NCI-H524 treated with DMSO at 0.1 percent for 48 hours (cell line): ENCODE measurements at places on chromosomes 3 and 15.

- DNase-seq: no peak
Measured at GRCh38 chr3:32544894-32545293, 25.8 kb downstream of the DYNC1LI1 start.

- DNase-seq: no peak
Measured at GRCh38 chr3:15055019-15055557, 10.0 kb downstream of the MRPS25 start.

- DNase-seq: no peak
Measured at GRCh38 chr3:48581621-48582481, 13.3 kb downstream of the COL7A1 start.

DNA sequence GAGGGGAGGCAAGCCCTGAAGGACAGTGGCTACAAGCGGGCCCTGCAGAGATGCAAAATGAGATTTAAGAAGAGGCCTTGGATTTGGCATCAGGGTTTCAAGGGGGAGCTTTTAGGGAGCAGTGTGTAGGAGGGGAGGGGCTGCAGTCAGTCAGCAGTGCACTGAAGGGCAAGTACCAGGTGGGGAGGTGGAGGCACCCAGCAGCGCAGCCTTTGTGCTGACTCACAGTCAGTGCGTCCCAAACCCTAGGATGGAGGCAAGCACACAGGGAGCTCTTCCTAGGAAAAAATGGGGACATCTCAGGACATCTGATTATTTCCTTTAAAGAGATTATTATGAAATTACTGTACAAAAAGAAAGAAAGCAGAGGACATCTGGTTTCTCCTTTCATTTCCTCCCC, 80.0 kb downstream of the AAGAB start:
- no peak for DNase-seq

- DNase-seq: peak; percentile 33
Measured at GRCh38 chr3:44584646-44585501, at the start of gene ZNF660. Gene ZNF660, plus strand, starts transcription at chr3:44584964. Its CDS starts 9,230 bp downstream, at chr3:44594194.

GRCh38 chr3:63479661-63480035, 172.8 kb upstream of the SNTN start:
- no peak for DNase-seq

DNA sequence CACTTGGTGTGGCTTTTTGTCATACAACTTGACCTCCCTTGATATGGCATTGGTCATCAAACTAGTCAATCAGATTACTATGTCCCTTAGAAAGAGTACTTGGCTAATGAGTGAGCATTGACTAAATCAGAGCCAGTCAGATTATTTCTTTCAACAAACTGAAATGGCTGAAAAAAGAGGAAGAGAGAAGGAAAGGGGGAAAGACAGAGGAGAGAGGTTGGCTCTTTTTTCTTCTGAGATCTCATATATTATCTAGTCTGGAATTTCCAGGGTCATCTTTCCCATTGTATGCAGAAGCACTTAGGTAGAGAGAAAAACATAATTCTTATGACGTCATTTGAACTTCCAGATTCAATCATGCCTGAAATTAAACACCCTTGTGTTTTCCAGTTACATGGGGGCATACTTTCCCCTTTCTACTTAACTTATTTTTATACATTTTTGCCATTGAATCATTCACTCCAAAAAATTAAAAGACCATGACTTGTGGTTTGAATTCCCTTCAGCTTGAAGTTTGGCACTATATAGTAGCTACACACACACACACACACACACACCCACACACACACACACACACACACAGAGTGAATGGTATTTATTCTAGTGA, 387.8 kb downstream of the LSAMP start:
- DNase-seq: no peak

GRCh38 chr3:40780925-40781406, 256.2 kb downstream of the ZNF621 start:
- no peak for DNase-seq

DNA sequence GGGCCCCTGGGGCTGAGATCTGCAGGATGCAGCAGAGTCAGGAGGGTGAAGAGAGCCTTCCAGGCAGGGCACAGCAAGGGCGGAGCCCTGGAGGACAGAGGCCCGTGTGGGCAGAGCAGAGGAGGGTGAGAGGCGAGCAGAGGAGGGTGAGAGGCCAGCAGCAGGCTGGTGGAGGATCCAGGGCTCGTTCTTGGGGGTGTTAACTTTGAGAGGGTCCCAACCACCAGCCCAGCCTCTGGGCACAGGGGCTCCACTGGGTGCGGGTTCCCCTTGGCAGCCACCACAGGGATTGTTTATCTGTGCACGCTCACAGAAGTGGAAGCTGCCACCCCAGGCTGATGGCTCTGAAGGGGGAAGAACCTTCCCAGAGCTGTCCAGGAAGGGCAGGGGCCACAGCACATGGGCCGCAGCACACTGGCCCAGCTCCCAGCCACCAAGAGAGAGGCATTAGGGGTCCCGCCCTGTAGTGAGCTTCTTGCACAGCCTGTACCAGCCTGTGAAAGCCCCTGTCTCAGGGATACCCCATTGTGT, 9.3 kb upstream of the PLXND1 start:
- no peak for DNase-seq

- no peak for DNase-seq
Measured at GRCh38 chr15:99777144-99777543, 43.9 kb upstream of the LYSMD4 start.

GRCh38 chr3:151367448-151367847, 17.1 kb downstream of the P2RY12 start:
- no peak for DNase-seq

DNA sequence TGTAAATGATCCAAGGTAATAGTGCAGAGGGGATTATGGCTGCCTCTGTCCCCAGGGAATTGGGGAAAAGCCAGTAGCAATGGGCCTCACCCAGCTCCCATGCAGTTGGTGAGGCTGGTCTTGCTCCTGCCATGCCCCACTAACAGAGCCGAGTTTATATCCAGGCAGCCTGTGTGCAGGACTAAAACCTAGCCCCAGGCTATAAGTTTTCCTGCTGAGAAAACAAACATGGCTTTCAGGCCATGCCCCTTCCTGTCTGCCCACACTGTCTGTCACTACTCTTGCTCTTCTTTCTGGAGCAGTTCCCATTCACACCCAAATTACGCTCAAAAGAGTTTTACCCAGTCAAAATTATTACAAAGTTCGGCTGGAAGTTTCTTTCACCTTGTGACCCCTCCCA, 73.5 kb upstream of the SPATA16 start:
- DNase-seq: no peak

GRCh38 chr3:168248383-168249204, 152.9 kb upstream of the GOLIM4 start:
- DNase-seq: peak; percentile 50

GRCh38 chr3:123404391-123404790, 44.5 kb downstream of the ADCY5 start:
- no peak for DNase-seq

DNA sequence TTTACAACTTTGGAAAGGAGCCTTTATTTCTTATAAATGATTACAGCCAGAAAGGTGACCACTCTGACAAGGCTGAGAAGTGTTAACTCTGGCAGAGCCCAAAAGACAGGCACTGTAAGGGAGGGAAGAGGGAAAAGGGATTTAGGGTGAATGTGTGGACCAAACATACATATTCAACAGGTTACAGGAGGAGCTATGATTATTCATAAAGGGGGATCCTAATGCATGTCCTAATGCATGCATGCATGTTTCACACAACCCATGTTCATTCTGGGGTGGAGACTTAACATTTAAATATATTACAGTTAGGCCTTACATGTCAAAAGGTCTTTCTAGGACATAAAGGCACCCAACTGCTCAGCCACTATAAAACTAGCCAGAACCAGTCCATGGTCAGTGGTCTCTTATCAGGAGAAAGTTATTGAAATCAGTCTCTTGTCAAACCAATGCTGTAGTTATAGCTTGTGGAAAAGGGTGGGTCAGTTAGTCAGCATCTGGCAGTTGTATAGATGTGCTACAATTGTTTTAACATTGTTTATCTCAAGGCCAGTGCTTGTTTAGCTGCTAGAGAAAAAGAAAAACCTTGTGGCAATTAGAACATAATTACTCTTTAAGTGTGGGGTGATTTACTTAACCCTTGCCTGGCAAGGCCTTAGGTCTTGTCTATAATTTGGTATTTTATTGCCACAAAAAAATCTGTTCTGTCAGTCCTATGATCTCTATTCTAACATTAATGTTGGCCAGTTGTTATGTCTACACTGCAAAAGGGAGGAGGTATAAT, 77.5 kb downstream of the RAD18 start:
- no peak for DNase-seq

GRCh38 chr15:52241489-52241888, 50.3 kb upstream of the GNB5 start:
- no peak for DNase-seq

DNA sequence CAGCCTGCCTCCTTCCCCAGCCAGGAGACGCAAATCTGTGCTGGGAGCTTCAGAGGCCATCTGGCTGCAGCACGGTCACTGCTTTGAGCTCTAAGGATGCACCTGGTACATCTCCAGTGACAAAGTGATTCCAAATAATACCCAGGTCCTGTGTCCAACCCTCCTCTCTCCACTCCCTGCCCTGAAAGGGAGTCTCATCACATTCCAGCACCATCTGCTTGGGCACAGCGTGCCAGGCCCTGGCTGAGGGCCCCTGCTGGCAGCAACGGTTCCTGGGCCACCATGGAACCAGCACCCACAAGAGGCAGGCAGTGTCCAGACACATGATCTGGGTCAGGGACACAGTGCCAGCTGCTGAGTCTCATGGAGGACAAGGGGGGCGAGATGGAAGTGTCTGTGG, 81.3 kb downstream of the MTHFS start:
- peak; percentile 89 for DNase-seq

GRCh38 chr3:136753326-136753939, 1.3 kb upstream of the STAG1 start:
- DNase-seq: no peak
